Activated naive CD4-positive, alpha-beta T cell treated with anti-CD3 and anti-CD28 coated beads, Interleukin-2, amount 50 U/mL, for 16 hours (primary cell): ENCODE measurements at places on chromosomes 5 and 9.

DNA sequence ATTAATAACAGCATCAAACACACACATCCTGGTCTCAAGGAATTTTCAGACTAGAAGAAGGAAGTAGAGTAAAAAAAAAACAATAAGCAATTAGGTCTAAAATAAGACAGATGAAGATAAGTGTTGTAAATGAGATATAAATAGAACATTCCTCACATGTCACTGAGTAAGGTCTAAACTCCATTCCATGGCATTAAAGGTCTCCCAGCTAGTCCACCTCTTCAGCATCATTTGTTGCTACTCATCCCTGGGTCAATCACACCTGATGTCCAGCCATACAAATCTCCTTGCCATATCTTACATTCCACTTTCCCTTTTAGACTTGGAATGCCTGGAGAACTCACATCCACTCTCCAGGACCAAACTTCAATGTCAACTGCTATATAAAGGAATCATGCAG lies 214.1 kb upstream of the KLF4 start:
- DNase-seq: no peak

GRCh38 chr5:17070647-17071046 lies 134.6 kb upstream of the MYO10 start:
- DNase-seq: no peak

GRCh38 chr5:84249918-84250630 lies 134.6 kb downstream of the EDIL3 start:
- DNase-seq: no peak

- DNase-seq: peak; percentile 40
These were observed 20.2 kb downstream of the SLC22A5 start for GRCh38 chr5:132389585-132390286.

DNA sequence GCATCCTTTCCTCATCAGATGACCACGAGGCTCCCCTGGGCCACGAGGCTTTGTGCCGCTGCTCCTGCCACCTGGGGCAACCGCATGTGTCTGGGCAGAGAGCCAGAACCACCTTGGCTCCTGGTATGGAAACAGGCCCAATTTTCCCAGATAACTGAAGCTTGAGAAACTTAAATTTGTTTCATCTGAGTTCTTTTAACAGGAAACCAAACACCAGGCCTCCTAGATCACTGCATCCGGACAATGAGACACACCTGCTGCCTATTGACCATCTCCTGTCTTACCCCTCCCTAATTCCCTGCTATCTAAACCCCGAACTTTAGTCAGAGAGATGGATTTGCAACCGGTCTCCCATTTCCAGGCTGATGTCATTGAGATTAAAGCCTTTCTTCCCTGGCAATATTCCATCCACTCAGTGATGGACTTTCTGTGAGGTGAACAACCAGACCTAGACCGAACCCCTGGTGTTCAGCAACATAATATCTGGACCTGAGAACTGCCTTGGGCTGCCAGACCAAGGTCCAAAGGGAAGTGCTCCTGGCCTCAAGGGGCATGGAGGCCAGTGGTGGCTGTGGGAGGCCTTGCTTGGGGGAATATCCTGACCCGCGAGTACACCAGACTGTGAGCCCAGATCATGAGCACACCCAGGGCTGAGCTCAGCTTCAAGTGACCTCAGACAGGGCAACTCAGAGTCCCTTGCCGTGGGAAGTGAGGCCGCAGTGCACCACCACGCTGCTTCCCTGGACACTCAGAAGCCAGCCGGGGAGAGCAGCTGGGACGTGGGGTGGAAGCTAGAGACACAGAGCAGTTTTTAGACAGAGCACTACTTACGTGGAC lies 199.7 kb downstream of the HSPA4 start:
- no peak for DNase-seq

DNA sequence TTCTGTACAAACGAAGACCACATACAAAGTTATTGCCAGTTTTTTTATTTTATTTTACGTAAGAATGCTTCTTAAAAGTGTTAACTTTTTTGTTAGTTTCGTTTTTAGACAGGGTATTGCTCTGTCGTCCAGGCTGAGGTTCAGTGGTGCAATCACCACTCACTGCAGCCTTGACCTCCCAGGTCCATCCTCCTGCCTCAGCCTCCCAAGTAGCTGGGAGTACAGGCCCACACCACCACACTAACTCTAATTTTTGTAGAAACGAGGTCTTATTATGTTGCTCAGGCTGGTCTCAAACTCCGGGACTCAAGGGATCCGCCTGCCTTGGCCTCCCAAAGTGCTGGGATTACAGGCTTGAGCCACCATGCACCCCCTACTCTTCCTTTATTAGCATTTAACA lies 2.3 kb upstream of the DNAJA1 start:
- no peak for DNase-seq
